H7 (cell line): ENCODE measurements at places on chromosomes 2 and 18. TPM values are rescaled to one million over a fixed set of nuclear protein-coding genes. Genes with fewer than 3 reads are reported as not detected.

DNA sequence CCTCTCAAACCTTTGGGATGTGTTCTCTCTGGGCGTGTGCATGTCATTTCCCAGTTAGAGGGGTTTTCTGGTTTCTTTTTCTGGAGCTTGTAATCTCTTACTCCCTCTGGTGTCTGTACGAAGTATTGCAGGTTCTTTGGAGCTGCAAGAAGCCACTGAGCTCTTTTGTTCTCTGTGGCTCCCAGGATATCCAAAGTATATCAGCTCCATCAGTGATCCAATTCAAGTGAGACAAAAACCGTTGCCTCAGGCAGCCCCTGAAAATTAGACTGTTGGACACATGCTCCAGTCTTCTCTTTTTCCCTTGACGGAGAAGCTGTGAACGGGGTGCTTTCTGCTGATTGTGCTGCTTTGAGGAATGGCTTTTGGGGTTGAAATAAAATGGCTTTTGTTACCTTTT is 59.0 kb upstream of the LDLRAD4 start:
- peak; percentile 83 for DNase-seq

The DHRS9 gene
- total RNA-seq, result not detected in 2 replicates

DNA sequence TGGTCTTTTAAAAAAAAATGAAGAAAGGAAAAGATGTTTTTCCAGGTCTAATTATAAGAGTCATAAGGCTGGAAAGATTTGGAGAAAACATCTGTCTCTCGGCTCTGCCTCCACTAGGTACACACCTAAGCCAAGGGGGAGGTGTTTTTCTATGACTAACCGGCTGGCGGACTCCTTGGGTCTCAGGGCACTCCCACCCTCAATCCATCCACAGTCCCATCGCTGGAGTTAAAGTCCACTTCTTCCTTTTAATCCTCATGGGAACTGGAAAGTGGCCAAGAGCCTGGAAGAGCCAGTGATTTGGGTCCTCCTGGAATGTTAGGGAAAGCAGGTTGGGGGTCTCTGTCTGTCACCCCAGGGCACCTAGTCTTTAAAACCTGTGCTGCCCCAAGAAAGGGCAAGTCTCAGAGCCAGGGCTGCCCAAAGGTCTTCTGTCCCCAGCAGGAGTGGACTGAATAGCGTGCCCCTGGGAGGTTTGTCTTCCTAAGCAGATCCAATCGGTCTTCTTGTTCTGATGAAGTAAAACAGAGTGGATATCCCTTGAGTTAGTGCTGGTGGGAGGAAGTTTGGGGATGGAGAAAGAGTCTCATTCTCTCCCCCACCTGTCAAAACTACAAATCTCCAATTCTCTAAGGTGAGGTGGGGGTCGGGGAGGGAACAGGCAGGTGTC is 66.4 kb downstream of the MCFD2 start:
- DNase-seq, result no peak

GRCh38 chr2:66582104-66582986 is 147.4 kb downstream of the MEIS1 start:
- DNase-seq, result peak; percentile 60

DNA sequence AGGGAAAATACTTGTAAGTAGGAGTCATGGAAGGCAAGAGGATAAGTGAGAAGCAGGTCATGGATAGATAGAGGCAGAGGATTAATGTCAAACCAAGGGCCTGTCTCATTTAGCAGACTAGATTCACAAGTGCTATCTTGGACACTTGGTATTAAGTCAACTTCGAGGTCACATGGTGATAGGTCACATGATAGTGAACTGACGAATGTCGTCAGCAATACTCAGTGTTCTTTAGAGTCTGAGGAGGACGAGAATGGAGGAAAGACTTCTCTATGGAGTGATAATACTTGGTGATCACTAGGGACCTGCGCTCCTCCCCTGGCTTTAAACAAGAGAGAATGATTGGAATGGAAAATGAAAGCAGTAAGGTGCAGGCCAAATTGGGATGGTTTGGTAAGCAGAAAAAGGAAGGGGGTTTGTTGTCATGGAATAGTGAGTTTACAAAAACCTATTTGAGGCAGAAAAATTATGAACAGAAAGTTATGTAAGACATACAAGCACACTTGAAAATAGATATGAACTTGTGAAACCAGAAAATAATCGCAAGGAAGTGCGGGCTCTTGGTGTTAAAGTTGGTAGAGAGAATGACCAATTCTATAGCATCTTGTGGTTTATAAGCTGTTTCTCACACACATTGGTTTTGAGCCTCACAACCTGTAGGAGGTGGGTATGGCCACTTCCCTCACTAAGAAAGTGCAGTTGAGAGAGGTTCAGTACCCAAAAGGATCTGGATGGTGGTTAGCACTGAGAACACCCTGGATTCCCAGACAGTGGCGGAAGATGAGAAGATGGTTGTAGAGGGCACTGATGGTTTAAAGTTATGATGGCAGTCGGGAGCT is 141.5 kb downstream of the WDSUB1 start:
- no peak for DNase-seq

The SCYGR4 gene
- not detected in 2 replicates for total RNA-seq

The SOX11 gene
- total RNA-seq, result 20.9 and 26.6 TPM in 2 replicates

The PMAIP1 gene
- 131 and 207 TPM in 2 replicates for total RNA-seq

GRCh38 chr2:26913999-26914658 is 56.3 kb upstream of the MAPRE3 start:
- DNase-seq, result no peak

The HJURP gene
- total RNA-seq, result 61.6 and 84.5 TPM in 2 replicates

GRCh38 chr2:42809819-42810120 is 17.4 kb upstream of the HAAO start:
- DNase-seq, result peak; percentile 90

DNA sequence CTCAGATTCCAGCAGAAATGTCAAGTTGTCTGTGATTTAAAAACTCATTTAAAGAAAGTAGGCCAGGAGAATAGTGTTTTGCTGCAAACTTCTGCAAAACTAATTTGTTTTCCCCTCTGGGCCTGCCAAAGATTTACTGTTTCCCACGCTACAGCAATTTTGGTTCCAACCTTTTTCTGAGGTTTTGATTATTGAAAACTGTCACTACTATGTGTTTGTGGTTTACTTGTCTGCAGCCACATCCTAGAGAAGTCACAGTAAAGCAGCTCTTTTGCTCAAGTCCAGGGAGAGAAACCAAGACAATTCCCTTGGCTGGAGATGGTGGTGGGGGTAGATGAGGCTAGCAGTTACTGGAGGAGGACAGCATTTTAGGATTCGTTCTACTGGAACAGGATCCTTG is 12.8 kb downstream of the IL1R2 start:
- no peak for DNase-seq

The SLC9A4 gene
- total RNA-seq, result not detected in 2 replicates

DNA sequence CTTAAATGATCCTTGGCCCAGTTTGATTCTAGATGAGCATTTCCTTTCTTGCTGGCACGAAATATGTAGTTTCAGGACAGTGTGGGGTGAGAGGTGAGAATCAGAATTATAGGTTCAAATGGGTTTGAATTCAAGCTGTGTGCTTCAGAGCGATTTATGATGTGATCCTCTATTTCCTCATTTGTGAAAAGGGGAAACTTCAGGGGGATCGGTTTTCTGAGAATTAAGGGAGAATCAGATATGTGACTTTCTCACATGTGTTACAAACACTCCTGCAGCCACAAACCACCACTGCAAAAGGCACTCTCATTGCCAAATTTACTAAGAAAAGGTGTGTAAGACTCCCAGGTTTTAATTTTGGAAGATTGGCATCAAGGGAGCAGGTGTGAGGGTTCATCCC is 24.4 kb downstream of the HK2 start:
- DNase-seq, result no peak

GRCh38 chr2:133940134-133940533 is 313.7 kb upstream of the MGAT5 start:
- DNase-seq, result peak; percentile 16

DNA sequence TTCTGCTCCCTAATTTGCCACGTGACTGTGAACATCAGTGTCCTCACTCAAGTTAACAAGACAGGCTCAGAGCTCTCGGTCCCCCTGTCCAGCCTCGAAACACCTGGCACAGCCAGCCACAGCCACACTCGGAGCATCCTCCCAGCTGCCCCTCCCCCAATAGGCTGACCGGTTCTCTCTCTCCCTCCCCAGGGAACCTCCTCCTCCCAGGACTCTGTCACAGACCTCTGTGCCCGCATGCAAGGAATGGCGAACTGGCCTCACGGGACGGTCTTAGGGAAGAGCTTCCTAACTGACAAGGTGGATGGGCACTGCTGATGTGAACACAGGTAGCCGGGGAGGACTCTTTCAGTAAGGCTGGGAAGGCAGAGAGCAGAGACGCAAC is 18.8 kb downstream of the CYP26B1 start:
- peak; percentile 60 for DNase-seq

DNA sequence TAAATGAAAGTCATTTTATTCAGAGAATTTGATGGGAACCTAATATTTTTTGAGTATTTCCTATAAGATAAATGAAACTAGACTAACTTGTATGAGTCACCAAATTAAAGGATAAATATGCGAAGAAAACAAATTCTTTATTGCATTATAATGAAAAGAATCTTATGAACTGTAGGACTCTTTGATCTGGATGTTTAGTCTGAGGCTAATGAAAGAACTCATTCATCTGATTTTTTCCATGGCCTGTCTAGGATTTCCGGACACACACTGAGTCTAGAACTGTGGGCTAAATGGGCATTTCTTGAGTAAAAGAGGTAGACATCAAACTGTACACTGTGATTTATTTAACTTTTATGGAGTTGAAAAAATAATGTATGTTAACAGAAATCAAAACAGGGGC is 43.0 kb downstream of the ZNF519 start:
- no peak for DNase-seq

The SPATA3 gene
- total RNA-seq, result not detected in 2 replicates

- DNase-seq, result no peak
These were observed 142.8 kb downstream of the LPIN1 start for GRCh38 chr2:11889101-11889850.

DNA sequence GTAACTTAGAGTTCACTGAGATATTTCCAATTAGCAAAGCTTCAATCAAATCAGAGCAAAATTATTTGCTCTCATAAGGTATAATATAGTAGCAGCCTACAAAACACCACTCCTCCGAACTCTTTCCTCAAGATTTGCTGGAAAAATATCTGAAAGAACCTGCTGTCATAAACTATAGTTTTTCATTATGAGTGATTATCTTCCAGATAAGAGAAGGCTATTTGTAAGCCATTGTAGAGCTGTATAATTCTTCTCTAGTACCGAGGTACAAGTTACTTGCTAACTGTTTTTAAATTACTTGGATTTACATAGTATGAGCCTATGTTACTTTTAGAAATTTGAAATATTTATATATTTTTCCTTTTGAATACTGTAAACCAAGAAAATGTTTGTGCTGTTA is 2.1 kb downstream of the NDC80 start:
- no peak for DNase-seq

The DNAJC27 gene
- total RNA-seq, result 2.7 and 4.2 TPM in 2 replicates

DNA sequence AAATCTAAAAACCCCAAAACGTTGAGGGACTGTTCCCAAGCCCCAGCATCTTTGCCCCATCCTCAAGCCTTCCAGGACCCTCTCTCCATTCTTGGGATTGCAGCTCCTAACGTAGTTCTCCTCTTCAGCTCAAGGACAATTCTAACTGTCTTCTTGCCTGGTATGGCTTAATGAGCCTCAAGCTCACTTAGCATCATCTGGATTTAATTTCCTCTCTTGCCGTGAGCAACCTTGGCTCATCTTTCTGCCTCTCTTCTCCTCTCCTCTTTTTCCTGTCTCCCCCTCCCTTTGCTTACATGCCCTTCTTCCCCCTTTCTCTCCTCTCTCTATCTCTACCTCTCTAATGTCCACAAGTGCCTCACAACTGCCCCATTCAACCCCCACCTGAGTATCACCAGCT is 44.2 kb downstream of the TACR1 start:
- DNase-seq, result no peak

DNA sequence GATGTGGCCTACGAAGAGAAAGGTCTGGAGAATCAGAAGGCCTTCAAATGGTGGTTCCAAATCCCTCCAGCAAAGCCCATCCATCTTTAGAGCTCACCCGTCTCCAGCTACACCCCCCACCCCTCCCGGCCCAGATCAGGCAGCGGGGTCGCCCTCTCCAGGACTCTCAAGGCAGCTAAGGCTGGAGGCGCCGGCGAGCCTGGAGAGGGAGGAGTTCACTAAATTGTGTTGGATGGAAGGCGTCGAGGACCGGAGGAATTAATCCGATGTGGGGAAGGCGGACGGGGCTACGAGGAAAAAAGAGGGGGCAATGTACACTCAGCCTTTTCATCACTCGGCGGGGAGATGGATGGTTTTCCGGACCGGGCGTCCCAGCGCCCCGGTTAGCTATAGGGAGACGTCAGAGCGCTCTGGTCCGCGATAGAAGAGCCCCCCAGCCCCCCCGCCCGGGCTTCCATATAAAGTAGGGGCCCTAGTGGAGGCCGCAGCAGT is at the start of gene GRP:
GRP (plus strand) TSS at position 487 of the 492 bp plus-strand sequence. CDS start 108 bp downstream, outside the sequence.
- peak; percentile 77 for DNase-seq

GRCh38 chr2:148971547-148971946 is 67.0 kb upstream of the LYPD6B start:
- DNase-seq, result no peak

The COMMD1 gene
- 24.5 and 25.3 TPM in 2 replicates for total RNA-seq

The FLACC1 gene
- not detected in 2 replicates for total RNA-seq

DNA sequence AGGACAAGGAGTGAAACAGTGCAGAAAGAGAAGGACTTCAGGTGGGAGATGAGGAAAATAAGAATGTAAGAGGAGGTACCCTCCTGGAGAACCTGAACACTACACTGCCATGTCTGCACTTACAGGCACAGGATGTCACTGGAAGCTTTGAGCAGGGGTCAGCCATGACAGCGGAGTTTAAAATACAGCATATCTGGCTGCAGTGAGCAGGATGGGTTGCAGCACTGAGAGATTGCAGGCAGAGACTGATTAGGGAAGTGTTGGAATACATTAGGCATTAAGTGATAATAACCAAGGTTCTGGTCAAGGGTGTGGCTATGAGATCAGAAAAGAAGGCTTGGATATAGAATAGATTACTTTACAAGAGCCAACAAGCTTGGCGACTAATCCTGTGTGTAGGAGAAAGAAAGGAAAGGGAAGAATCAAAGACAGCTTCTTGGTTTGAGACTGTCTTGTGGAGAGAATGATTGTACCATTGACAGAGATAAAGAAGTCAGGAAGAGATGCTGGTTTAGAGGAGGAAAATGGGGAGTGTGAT is 171.1 kb upstream of the RBMS1 start:
- no peak for DNase-seq

The NDUFS1 gene
- 93.7 and 115 TPM in 2 replicates for total RNA-seq

DNA sequence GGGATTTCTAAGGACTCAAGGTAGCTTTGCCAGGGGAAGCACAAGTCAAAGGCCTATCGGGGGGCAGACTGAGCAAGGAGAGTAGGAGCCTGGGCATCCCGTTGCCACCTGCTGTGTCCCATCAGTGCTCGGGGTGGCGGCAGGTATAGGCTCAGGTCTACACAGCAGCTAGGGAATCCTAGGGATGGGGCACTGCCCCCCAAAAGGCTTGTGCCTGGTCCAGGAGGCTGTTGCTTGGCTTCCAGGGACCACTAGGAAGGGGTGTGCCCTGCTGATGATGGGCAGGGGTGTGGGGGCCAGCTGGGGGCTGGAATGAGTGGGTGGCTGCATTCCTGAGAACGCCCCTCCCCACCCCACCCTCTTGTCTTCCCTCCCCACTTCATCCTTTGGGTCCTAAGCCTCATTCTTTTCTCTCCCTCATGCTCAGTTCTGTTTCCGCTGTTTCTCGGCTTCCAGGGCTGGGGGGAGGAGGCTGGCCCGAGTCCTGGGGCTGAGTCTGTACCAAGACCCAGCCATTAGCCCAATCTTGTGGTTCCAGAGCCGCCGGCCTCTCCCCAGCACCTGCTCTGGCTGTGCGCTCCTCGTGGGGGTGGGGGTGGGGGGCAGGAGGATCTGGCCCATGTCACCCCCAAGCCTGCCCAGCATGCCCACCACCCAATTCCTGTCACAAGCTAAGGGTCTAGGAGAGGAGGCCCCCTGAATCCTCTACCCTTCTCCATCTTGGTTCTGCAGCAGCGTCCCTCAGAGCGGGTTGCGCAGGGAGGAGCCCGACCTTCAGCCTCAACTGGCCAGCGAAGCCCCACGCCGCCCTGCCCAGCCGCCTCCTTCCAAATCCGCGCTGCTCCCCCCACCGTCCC is 12.8 kb downstream of the SPEG start:
- peak; percentile 76 for DNase-seq
